GM18507 (cell line): ENCODE measurements at places on chromosomes 1 and 21.

GRCh38 chr1:226110249-226111097 lies 48.0 kb downstream of the H3-3A start:
- DNase-seq = peak; percentile 81

DNA sequence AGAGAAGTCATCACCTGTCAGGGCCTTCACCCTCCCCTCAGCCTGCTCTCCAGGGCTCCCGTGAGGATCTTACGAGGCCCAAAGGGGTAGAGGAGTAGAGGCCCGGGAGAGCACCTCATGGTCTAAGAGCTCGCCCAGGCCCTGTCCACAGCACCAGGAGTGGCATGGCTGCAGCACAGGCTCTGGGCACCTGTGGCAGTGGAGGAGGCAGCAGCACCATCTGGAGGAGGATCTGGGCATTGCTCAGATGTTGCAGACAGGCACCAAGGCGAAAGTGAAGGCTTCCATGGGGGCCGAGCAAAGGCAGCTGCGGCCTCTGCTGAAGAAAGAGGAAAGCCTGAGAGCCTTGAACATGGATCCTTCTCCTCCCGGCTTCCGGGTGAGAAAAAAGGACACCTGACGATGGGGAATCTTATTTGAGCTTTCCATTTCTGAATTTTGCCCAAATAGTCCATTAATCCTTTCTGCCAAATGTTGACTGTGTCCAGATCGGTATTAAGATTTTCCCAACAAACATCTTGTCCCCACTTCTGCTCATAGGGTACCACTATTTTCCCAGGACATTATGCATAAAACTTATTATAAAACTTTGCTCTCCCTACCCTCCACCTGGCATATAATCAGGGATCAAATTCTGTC lies 604.7 kb downstream of the PTPRC start:
- peak; percentile 44 for DNase-seq

GRCh38 chr1:12552951-12553921 lies 64.8 kb downstream of the DHRS3 start:
- no peak for DNase-seq

- no peak for DNase-seq
Observed at GRCh38 chr1:153578490-153578889, 12.8 kb upstream of the S100A2 start.

- DNase-seq = no peak
Observed at GRCh38 chr1:175839779-175840669, 96.6 kb upstream of the TNR start.

GRCh38 chr1:22772014-22772413 lies 61.4 kb downstream of the EPHB2 start:
- DNase-seq = no peak

DNA sequence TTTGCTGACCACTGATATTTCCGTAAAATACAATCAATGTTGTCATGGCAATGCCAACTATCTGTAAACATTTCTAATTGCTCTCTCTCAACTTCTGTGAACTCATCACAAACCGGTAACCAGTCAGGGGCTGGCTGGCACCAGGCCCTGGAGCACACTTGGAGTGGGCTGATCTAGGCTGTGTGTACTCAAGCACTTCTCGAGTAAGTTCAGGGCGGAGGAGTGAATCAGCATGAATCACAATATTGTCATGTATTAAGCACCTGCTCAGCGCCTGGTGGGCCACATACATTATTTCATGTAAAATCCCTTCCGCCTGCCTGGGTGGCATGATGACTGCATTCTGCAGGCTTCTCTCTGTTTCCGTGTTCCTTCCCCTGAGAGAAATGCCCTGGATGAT lies 212.4 kb downstream of the FOXD2 start:
- no peak for DNase-seq

- DNase-seq = no peak
Observed at GRCh38 chr1:232657426-232658005, 27.6 kb upstream of the SIPA1L2 start.

DNA sequence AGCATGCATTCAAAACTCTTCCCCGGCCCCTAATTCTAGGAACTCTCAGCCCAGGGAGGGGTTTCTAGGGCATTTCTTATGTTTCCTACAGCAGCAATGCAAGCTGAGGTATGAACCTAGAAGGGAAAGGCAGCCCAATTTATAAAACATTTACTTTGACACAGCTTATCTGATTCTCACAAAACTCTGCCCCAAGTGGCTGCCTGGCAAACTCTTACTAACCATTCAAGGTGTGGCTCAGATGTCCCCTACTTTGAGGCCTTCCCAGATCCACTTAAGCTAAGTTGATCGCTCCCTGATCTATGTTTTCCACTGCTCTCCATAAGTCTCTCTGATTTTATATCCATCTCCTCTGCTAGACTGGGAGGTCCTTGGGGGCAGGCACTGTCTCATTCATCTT lies 35.4 kb downstream of the AK2 start:
- DNase-seq = no peak

DNA sequence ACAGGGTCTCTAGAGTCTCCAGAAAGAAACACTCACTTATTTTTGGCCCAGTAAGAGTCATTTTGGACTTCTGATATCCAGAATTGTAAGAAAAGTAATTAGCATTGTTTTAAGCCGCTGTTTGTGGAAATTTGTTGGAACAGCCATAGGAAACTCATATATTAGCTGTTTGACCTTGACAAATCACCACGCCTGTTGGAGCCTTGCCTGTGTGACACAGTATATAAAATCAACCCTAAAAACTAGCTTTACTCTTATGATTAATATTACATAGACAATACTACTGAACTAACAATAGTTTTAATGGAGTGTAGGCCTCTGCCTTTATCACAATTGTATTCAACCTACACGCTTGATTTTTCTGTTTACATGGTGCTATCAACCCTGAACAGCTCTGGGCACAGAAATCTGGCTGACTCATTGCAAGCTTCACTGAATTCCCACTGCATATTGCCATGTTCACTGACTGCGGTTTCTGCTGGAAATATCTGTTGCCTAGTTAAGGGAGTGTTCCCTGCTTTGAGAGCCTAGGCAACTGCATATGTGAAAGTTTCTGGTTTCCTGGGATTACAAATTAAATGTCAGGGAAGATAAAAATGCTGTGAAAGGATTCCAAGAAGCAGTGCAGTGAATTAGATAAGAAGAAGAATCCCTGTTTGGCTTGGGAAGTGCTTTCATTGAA lies 419.5 kb upstream of the DEPDC1 start:
- no peak for DNase-seq

DNA sequence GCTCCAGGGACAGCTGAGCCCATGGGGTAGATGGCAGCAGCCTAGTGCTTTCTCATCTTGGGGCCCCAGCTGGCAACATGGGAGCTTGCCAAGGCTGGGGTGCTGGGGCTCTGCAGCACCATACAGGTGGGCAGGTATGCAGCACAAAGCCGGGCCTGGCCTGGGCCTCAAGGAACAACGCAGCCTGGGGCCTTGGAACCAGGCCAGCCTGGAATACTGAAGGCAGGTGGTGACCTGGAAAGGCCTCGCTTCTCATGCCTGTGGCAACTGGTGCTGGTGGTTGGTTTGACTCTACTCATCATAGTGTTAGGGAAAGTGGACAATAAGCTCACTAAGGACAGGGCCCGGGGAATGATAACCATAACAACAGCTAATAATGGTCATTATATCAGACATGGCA lies 27.0 kb upstream of the SDHB start:
- DNase-seq = no peak

- no peak for DNase-seq
Observed at GRCh38 chr1:33668695-33669094, 195.2 kb upstream of the HMGB4 start.

DNA sequence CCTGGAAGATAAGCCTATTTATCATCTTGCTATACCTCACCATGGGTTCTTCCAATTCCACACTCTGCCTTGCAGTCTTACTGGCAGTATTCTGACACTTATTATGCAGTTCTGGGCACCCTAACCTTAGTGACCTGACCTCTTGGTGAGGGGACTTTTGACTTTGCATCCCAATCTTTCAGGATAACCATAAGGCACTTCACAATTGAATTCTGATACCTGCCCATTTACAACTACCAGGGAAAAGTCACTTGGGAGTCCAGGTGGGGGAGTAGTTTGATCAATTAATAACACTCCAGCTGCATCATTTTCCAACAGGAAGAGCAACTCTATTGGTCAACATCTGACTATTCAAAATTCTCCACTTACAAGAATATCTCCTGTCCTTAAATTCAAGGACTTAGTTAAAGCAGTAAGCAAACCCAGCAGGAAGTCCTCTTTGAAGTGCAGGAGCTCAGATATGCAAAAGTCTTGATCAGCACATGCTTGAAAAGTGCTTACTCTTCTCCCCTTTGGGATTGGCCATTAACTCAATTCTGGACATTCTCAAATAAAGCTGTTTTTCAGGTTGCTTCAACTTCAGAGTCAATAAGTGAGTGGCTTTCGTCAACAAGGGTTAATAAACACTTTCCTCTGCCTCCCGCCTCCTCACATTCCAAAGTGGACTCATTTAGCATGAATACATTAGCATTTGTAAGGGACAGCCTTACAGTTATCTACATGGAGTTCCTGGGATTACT lies 177.4 kb upstream of the NRIP1 start:
- no peak for DNase-seq

DNA sequence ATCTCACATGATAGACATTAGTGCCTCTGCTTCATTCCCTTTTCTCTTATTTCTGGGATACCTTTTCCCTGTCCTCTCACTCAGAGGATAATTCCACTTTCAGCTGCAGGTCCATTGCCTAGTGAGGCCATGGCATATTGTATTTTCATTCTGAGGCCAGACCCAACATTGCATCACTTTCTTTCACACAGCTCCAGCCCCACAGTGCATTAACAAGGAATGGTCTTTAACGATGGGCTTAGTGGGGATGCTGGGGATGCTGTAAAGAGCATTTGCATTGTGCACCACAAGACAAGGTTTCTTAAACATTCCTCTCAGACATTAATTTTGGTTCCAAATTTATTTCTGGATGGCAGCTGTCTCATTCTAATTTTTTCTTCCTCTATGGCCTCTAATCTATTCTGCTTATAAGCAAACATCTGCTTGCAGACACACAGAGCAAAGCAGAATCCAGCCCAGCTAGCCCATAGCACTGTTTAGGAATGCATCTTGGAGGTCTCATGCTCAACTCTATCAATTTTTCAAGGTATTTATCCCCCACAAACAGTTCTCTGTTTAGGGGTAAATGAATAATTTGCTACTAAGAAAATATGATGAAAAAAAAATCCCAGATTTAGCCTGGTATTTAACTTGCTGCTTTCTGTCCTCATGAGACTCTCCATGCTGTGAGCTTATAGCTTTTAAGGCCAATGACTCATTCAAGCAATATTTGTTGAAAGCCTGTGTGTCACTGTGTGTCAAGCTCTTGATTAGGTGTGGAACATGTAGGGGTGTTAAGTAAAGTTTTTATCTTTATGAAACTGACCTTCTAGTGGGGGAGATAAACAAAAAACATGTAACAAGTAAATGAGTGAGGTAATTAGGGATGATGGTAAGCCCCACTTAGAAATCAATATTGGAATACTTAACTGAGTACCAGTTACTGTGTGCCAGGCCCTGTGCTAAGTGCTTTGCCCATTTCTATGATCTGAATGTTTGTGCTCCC lies 44.5 kb upstream of the CCDC190 start:
- no peak for DNase-seq

- DNase-seq = no peak
Observed at GRCh38 chr1:12505639-12506280, 112.2 kb downstream of the DHRS3 start.

DNA sequence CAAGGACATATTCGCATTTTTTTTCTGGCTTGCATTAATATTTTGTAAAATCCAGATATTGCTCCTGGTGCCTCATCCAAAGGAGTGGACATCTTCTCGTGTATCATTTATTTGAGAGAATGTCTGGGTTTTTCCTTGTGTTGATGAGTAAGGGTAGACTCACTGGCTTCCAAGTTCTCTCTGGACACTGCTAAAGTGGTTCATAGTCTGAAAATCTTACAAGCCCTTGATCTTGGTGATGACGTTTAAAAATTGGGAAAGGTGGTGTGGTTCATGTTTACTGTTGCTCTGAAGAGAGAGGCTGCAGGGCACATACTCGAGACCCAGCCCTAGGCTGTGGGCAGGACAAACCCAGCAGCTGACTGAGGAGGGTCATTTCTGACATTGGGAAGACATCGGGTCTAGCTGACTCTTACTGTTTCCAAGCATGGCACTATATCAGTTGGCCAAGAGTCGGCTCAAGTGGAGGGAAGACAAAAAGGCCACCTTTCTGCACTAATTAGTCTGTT lies 296.2 kb downstream of the LMX1A start:
- no peak for DNase-seq

GRCh38 chr1:94708299-94708685 lies 111.9 kb upstream of the SLC44A3 start:
- DNase-seq = no peak

GRCh38 chr1:20597650-20598049 lies 8.8 kb downstream of the CDA start:
- DNase-seq = no peak

GRCh38 chr1:211536606-211537005 lies 42.4 kb downstream of the SLC30A1 start:
- no peak for DNase-seq

GRCh38 chr1:59329412-59330053 lies 32.6 kb downstream of the FGGY start:
- no peak for DNase-seq

DNA sequence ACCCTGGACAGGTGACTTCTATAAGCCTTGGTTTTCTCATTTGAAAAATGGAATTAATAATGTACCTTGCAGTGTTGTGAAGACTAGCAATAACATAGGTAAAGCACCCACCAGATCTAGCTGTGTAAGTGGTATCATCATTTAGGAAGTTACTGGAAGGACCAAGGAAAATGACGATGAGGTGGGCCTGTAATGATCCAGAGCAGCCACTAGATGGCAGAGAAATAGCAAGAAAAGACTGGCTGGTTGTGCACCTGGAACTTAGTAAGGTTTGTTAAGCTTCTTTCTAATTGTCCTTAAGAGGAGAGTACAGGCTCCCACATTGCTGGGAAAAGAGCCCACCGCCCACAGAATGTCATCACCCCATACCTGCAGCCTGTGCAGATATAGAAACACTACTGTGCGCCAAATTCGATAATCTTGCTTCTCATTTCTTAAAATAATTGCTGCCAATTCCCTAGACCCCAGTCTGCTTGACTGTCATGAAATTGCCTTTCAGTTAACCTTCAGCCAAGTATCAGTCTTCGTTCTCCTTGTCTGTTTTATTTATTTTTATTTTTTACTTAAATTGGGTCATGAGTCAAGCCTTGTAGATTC lies 37.2 kb downstream of the WNT4 start:
- no peak for DNase-seq

GRCh38 chr1:67711158-67711854 lies 26.3 kb downstream of the GADD45A start:
- DNase-seq = no peak

DNA sequence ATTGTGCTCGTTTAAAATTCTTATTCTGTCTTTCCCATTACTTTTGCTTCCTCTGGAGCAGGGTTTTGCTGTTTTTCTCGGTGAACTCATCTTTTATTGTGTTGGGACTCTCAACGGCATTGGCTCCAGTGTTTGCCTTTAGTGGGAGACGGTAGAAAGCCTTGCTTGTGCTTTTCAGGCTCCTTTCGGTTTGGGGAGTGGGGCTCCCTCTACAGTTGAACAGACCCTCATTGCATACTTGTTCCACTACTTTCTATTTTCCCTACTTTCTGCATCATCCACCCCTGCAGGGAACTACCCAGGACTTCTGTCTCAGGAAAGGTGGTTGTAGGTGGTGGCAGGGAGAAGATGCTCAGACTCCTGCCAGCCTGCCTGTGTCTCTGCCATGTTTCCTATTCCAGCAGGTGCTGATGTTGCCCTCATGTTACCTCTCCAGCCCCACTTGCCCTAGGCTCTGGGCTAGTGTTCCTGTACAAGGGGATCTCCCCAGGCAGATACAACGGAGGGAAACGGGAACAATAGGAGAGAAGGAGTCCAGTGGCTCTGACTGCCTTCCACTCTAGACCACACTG lies 68.5 kb upstream of the ZBTB18 start:
- no peak for DNase-seq

- no peak for DNase-seq
Observed at GRCh38 chr1:24349891-24350290, 30.7 kb downstream of the GRHL3 start.
